ENCODE measurements at places on chromosomes 16 and 17.
A peak's percentile ranks its signal among the peaks of the same experiment; 100 is the strongest.

DNA sequence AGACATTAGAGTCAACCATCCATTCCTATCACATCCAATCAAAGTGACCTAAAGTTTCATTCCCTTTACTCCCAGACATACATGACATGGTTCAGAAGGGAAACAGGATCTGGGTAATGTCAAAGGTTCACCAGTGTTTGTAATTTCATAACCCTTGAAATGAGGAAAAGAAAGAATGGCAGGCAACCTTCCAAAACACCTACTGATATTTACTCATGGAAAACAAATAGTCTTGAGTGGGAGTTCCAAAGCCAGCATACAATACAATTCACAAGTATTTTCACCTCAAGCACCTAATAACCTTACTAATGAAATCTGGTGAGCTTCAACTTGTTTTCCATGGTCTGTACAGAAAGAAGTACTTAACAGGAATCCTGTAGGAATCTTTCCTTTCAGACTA lies 72.5 kb upstream of the AXIN2 start:
- H3K36me3 ChIP-seq = no peaks in the 10 kb centered on the region
- no peak overlapping the region for H3K27ac ChIP-seq
- DNase-seq = no peak
- no peaks in the 10 kb centered on the region for H3K4me1 ChIP-seq
- no peaks in the 10 kb centered on the region for H3K27me3 ChIP-seq
- H3K4me3 ChIP-seq = no peak overlapping the region

GRCh38 chr17:80950466-80951120 lies 41.0 kb upstream of the CHMP6 start:
- no peak overlapping the region for H3K27ac ChIP-seq
- no peak overlapping the region for H3K4me3 ChIP-seq
- H3K4me1 ChIP-seq = no peaks in the 10 kb centered on the region
- no peaks in the 10 kb centered on the region for H3K27me3 ChIP-seq
- DNase-seq = no peak

GRCh38 chr17:75078284-75079022 lies 9.3 kb upstream of the SLC16A5 start:
- no peaks in the 10 kb centered on the region for H3K36me3 ChIP-seq
- peak overlapping the region; percentile 46 for H3K4me3 ChIP-seq
- DNase-seq = no peak
- peaks cover 39% of the 10 kb centered on the region for H3K4me1 ChIP-seq
- peak overlapping the region; percentile 91 for H3K27ac ChIP-seq

GRCh38 chr16:71669926-71670536 lies 44.0 kb downstream of the MARVELD3 start:
- no peak overlapping the region for H3K27ac ChIP-seq
- H3K4me1 ChIP-seq = peaks cover 15% of the 10 kb centered on the region
- no peak overlapping the region for H3K4me3 ChIP-seq
- H3K36me3 ChIP-seq = no peaks in the 10 kb centered on the region
- DNase-seq = no peak

GRCh38 chr17:50556803-50557202 lies 3.7 kb upstream of the CACNA1G start:
- H3K4me1 ChIP-seq = peaks cover 22% of the 10 kb centered on the region
- H3K27me3 ChIP-seq = peaks cover 4% of the 10 kb centered on the region
- peak; percentile 69 for DNase-seq
- no peak overlapping the region for H3K4me3 ChIP-seq
- H3K36me3 ChIP-seq = no peaks in the 10 kb centered on the region

DNA sequence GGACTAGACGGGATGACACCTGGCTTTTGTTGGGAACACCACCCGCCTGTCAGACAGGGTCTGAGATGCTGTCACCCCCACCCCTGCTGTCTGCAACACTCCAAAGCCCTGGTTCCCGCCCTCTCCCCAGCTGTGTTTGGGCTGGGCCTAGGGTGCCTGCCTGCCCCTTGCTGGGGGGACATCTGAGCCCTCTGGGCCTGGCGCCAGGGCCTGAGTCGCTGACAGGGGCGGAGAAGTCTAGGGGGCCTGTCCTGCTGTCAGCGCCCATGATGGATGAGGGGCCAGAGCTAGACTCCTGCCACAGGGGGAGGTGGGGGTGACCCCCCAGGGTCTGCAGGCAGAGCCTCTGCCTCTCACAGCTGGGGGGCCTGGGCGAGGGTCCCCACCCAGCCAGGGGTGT lies 7.6 kb upstream of the PKMYT1 start:
- H3K4me3 ChIP-seq = no peak overlapping the region
- no peak for DNase-seq
- no peak overlapping the region for H3K27ac ChIP-seq
- no peaks in the 10 kb centered on the region for H3K4me1 ChIP-seq
- no peaks in the 10 kb centered on the region for H3K27me3 ChIP-seq
- H3K36me3 ChIP-seq = no peaks in the 10 kb centered on the region

- DNase-seq = no peak
- no peaks in the 10 kb centered on the region for H3K36me3 ChIP-seq
- no peak overlapping the region for H3K4me3 ChIP-seq
- H3K27ac ChIP-seq = no peak overlapping the region
- no peaks in the 10 kb centered on the region for H3K27me3 ChIP-seq
These were observed 174.6 kb downstream of the CDH13 start for GRCh38 chr16:82801361-82801760.

DNA sequence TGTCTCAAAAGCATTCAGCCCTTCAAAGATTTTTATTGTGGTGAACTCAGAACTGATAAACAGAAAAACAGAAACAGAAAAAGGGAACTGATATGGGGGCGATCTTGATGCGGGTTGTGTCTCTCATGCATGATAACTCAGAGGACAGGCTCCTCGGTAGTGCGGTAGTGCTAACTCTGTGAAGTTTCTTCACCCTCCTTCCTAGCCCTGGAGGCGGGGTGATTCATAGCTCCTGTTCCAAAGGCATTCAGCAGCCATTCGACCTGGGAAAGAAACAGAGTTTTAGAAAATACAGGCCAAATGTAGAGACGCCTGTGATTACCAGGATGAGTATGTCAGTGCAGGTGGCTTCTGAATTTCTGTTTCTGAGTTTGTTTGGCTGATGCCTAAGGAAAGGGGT lies 5.5 kb upstream of the MAF start:
- no peaks in the 10 kb centered on the region for H3K27me3 ChIP-seq
- no peak overlapping the region for H3K27ac ChIP-seq
- no peak overlapping the region for H3K4me3 ChIP-seq
- H3K4me1 ChIP-seq = no peaks in the 10 kb centered on the region
- no peaks in the 10 kb centered on the region for H3K36me3 ChIP-seq

Measured in right lobe of liver (tissue), 6 donors.